ENCODE measurements at places on chromosomes 11 and 22. TPM values are rescaled to one million over a fixed set of nuclear protein-coding genes. Genes with fewer than 3 reads are reported as not detected.

FZD4 gene
- 57.4 TPM for total RNA-seq

GRCh38 chr11:32262367-32262766, 171.5 kb downstream of the RCN1 start:
- DNase-seq = no peak

- no peak for DNase-seq
These were observed 9.7 kb downstream of the SMARCB1 start for GRCh38 chr22:23796461-23796860.

DNA sequence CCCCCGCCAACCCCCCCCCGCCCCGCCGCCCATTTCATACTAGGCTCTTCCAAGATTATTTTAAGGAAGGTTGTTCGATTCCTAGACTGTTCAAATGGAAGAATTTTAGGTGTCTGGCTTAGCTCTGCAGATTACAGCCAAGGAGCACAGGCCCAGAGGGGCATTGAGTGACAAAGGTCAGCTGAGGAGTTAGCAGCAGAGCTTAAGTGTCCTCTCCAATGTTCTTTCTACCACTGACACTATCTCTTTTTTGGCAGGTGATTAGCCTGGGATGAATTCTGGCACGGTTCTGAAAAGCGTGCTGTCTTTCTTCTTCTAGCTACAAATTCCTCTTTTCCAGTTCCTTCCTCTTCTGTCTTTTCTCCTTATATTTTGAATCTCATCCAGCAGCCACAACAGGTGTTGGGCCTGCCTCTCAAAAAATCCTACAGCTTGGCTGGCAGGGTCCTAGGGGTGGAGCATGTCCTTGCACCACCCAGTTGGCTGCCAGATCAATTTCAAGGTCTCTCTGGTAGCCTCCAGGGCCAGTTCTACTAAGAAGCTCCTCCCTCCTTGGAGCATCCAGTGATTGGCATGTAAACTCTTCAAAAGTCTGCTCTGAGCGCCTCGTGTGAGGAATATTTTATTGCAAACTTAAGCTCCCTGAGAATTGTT, 23.0 kb downstream of the KCNE3 start:
- DNase-seq = no peak

DNA sequence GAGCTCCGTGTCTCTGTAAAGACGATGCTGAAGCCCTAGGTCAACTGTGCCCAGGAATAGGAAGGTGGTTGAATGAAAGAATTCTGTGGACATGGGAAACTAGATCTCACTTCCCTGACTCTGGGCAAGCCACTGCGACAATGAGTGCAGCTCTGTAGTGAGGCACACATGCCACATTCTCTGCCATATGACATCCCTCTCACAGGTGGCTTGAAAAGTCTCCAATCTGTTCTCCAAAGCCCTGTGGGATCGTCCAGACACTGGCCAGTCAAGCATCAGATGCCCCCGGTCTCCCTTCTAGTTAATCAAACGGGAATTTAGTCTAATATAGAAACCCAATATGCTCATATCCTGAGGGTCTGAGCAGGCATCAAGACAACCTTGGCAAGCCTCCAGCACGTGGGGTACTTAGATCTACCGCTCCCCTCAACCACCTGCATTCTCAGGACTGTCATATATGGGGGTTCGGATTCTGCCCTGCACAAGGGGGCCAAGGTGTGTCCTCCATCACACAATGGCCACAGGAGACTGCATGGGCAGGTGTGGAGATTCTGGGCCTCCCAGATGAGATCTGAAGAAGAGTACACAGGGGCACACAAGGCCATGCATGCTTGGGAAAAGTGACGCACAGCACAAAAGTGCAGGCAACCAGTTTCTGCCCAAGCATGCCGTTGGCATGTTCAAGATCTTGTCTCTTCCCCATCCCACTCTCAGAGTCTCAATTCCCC, 11.9 kb downstream of the DKK3 start:
- no peak for DNase-seq

- no peak for DNase-seq
These were observed 2.3 kb upstream of the SLC25A1 start for GRCh38 chr22:19180740-19181410.

Data from upper lobe of right lung (tissue), 1 donor.